NCI-H187 (cell line): ENCODE measurements at places on chromosomes 12 and 14.

DNA sequence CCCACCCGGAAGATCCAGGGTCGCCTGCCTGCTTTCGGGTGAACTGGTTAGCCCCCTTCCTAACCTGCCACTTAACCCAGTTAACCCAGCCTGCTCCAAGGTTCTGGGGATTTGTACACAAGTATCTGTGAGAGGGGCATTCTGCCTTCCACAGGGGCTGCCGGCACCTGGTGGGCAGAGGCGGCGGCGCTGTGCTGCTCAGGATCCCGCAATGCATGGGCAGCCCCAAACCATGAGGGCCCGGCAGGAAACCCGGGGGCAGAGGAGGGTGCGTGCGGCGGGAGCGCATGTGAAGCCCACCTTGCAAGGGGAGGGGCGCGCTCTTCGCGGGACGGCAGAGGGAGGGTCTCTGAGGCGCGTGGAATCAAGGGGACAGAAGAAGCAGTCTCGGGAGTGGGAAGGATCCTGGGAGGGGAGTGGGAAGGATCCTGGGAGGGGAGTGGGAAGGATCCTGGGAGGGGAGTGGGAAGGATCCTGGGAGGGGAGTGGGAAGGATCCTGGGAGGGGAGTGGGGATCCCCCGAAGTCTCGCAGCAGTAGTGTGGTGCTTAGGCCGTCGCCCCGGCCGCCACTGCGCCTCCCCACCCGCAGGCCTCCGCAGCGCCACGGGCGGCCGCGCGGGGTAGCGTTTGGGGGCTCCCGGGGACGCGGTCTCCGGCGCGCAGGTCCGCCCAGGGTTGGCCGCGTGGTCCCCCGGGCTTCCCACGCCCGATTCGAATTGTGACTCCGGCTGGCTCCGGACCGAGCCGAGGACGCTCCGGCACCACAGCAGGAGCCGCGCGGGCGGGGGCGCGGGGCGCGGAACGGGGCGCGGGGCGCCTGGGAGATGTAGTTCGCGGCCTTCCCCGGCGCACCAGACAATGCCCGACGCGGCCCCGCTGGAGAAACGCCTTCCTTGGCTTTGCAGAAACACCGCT is 4.9 kb upstream of the MTA1 start:
- peak; percentile 54 for DNase-seq

DNA sequence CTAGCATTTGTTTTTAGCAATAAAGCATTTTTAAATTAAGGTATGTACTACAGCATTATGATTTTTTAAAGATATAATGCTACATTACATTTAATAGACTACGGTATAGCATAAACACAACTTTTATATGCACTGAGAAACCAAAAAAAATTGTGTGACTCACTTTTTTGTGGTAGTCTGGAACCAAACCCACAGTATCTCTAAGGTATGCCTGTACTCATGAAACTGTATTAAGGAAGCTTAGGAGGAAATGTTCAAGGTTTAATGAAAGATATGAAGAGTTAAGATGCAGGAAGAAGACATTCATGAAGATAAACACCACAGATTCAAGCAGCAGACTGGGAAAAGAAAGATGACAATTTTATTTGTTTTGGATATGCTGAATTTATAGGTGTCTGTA is 51.7 kb downstream of the PPP1R12A start:
- no peak for DNase-seq

- DNase-seq: no peak
Measured at GRCh38 chr12:60278209-60278608, 682.4 kb downstream of the SLC16A7 start.

DNA sequence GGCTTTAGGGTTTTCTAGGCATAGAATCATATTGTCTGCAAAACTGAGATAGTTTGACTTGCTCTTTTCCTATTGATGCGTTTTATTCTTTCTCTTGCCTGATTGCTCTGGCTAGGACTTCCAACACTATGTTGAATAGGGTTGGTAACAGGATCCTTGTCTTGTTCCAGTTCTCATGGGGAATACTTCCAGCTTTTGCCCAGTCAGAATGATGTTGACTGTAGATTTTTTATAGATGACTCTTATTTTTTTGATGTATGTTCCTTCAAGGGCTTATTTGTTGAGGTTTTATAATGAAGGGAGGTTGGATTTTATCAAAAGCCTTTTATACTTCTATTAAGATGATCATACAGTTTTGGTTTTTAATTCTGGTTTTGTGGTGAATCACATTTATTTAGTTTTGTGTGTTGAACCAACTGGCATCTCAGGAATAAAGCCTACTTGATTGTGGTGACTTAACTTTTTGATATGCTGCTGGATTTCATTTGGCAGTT is 478.2 kb downstream of the TMEM117 start:
- DNase-seq: no peak

DNA sequence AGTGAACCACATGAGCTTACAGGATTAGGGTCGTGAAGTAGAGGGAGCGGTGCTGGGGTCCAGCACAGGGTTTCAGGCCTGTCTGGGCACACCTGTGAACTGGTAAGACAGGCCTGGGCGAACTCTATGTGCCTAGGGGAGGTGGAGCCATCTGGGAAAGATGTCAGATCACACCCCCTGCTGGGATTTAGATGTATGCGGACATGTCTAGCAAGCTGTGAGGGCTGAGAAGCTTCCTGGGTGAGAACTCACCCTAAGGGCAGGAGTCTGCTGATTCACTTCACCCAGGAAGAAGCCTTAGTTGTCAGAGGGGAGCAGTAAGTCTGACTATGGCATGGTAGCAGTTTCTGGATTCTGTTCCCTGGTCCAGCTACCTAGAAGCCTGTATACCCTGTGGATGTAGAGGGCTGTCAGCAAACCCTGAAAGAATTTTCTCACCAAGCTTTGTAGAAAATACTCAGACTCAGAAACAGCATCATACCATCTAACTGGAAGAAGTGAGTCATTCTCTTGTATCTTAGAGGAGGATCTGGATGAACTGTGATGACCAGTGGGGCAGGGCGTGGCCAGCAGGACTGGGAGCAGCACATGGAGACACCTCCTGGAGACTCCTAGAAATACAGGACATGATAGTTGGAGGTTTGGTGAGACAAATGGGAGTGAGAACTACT is 11.2 kb upstream of the PYGL start:
- DNase-seq: no peak

DNA sequence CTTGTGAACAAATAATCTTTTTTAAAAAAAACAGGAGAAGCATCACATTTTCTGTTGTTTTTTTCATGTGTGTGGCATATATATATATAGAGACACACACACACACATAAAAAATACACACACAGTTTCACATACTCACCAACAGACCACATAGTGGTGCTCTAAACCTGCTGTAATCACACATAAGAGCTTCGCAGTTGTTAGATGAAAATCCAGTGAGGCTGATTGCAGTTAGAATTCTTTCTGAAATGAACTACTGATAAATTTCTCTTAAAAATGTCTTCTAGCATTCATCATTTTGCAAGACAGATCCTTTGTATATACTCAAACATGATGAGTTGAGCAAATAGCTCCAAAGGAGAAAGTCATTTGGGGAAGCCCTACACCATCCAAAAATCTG is 434.3 kb upstream of the STXBP6 start:
- DNase-seq: no peak

- DNase-seq: no peak
Measured at GRCh38 chr14:32203928-32204357, 874 bp upstream of the RNU6-8 start.

DNA sequence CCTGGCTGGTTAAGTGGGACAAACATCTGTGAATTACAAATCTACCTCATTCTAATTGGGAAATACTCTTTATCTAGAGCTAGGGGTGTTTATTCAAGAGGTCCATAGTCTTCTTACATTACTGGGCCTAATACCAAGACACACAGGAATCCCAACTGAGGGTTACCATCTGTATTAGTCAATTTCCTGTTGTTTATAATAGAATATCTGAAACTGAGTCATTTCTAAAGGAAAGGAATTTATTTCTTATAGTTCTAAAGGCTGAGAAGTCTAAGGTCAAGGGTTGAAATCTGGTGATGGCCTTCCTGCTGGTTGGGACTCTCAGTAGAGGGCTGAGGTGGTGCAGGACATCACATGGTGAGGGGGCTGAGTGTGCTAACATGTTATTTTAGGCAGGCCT is 36.0 kb downstream of the RTRAF start:
- no peak for DNase-seq
